Purkinje cell (primary cell): ENCODE measurements at places on chromosomes 16 and 17. TPM values are rescaled to one million over a fixed set of nuclear protein-coding genes. Genes with fewer than 3 reads are reported as not detected.

Gene PRAC1
- polyA plus RNA-seq = not detected in 2 replicates

Gene NOD2
- not detected in 2 replicates for polyA plus RNA-seq

Gene NMRAL1
- 13.5 and 17.8 TPM in 2 replicates for polyA plus RNA-seq

Gene SPHK1
- 0.13 and 0.78 TPM in 2 replicates for polyA plus RNA-seq

Gene TERB1
- 0.34 TPM in 1 of 2 replicates, not detected in the other for polyA plus RNA-seq

Gene TP53TG3E
- polyA plus RNA-seq = not detected in 2 replicates

Gene FBXW10
- polyA plus RNA-seq = 0.28 TPM in 1 of 2 replicates, not detected in the other

Gene GRAPL
- not detected in 2 replicates for polyA plus RNA-seq
